NCI-H446 (cell line): ENCODE measurements at places on chromosomes 4 and X.
A peak's percentile ranks its signal among the peaks of the same experiment; 100 is the strongest.

- no peak for DNase-seq
Measured at GRCh38 chr4:121411151-121411744, 30.4 kb upstream of the QRFPR start.

- no peak for DNase-seq
Measured at GRCh38 chrX:107684956-107685385, 56.7 kb downstream of the PRPS1 start.

- no peak for DNase-seq
Measured at GRCh38 chr4:79607979-79608378, 200.0 kb upstream of the GK2 start.

DNA sequence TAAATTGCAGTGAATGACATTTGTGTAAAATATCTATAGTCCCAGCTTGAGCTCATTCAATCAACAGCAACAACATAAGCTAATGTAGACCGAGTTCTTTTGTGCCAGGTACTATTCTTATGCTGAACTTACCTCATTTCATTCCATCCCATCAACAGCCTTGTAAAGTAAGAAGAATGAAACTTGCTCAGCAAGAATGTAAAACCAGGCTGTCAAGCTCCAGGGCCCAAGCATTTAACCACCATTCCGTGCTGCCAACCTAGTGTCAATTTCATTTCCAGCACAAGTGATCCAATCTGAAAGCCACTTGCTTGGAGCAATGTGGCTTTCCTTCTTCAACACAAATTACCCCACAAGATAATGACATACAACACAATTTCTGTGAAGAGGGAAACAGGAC lies 36.6 kb downstream of the RASSF6 start:
- no peak for DNase-seq

GRCh38 chr4:15495621-15496020 lies 25.9 kb downstream of the CC2D2A start:
- DNase-seq = peak; percentile 24

DNA sequence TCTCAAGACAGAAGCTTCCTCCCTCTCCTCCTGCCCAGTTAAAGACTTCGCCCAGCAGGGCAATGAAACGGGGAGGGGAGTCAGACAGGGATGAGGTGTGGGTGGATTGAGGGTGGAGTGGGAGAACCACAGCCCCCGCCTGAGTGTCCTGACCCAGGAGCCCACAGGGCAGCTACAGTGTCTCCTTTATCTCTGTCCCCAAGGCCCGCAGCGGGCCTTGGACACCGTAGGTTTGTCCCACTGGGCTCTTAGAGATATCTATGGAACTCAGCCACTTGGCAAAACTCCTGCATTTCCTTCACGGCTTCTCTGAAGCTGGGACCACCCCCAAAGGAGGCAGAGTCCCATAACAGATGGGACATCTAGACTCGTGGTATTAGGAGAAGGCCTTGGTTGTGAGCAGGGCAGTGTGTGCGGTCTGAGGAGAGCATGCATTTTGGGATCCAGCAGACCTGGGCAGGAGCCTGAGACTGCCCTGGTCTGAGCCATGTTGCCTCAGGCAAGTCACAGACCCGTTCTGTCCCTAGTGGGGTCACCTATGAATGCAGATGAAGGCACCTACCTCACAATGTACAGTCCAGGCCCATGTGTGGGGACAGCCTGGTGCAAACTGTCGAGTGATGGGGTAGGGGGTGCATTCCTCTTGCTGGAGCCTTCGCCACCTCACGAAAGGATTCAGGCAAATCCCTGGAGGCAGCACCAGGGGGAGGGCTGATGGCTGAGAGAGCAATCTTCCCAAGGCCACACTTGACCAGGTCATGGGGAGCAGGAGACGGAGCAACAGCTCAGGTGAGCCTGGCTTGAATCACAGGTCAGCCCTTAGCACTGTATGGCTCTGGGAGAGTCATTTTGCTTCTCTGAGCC lies 225.7 kb upstream of the PSAPL1 start:
- no peak for DNase-seq

DNA sequence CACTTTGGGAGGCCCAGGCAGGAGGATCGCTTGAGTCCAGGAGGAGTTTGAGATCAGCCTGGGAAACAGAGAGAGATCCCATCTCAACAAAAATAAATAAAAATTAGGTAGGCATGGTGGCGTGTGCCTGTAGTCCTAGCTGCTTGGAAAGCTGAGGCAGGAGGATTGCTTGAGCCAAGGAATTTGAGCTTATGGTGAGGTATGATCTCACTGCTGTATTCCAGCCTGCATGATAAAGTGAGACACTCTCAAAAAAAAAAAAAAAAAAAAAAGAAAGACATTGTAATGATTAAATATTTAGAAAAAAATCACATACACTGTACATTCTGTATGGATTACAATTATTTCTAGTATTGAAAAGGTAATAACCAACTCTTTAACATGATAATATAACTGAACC lies 87.1 kb downstream of the SLIT2 start:
- no peak for DNase-seq

DNA sequence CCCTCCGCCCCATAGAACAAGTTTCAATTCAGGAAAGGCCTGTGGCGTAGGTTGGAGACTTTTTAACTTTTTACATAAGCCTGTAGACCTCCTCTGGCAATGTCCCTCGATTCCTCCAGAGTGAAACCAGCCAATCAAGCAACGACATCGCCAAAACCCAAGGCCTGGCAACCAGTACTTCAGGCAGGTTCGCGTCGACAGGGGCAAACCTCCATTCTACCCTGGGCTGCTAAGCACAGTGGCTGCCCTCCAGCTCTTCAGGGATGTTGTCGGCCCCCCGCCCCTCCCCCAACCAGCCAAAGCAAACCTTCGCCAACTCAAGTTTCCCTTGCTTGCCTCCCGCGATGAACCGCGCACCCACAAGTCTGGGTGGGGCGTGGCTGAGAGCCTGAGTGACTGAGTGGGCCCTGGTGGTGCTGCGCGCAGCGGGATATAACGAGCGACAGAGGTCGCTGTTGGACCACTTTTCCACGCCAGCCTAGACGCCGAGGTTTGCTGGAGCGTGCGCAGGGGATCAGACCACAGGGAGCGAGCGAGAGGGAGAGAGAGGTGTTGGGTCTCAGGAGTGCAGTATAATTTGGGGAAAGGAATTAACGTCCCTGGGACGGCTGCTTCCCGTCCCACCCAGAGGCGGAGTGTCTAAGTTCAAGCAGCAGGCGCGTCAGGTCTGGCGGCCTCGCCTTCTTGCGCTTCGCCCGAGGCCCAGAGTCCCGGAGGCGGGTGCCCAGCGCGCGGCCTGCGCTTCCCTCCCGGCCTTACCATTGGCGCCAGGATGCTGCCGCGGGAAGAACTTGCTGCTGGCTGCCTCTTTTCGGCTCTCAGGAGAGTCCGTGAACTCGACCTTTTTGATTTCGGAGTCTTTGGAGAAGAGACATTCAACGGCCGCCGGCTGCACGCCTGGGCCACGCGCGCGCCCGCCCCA lies 9.0 kb upstream of the PITX2 start:
- peak; percentile 91 for DNase-seq

DNA sequence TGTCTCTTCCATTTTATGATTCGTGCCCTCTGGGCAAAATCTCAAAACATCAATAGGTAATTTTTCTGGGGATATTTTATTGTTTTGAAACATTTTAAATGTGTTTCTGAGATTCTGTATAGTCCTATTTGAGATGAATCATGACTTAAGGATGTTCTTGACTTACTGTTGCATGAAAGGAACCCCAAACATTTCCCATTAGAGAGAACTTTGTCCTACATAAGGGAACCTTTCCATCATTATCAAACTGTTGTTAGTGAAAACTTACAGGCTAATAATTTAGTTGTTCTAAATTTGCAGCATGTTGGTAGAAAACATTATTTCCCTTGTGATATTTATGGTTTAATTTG lies 523.3 kb downstream of the PPARGC1A start:
- DNase-seq = no peak

GRCh38 chrX:69959712-69960111 lies 90.0 kb downstream of the AWAT2 start:
- DNase-seq = no peak

GRCh38 chrX:118571836-118572235 lies 76.2 kb downstream of the DOCK11 start:
- no peak for DNase-seq

DNA sequence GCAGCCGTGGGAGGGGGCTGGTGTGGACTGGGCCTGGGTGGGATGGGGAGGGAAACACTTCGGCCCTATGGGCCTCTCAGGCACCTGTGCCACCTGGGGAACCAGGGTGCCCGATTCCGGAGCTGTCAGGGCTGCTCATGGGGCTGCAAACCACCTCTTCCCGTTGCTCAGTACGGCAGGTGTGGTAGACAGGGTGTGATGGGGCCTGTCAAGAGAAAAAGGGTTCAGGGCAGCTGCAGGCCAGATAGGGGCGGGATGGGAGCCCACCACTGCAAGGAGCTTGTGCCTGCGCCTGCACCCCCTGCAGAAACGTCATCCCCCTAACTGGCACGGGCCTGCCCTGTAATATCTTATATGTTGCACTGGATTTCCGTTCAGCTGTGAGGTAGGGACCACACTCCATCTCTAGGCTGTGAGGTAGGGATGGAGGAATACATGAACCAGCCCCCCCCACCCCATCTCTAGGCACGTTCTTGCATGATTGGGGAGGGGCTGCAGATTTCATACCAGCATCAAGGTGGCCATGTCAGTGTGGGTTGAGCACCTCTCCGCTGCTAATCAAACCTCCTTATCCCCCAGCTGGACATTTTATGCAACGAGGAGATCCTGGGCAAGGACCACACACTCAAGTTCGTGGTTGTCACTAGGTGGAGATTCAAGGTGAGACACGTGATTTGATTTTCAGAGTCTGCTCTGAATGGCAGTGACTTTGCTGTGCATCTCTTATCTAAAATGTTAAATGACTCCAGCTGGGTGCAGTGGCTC lies 59.0 kb downstream of the PCGF3 start:
- no peak for DNase-seq

DNA sequence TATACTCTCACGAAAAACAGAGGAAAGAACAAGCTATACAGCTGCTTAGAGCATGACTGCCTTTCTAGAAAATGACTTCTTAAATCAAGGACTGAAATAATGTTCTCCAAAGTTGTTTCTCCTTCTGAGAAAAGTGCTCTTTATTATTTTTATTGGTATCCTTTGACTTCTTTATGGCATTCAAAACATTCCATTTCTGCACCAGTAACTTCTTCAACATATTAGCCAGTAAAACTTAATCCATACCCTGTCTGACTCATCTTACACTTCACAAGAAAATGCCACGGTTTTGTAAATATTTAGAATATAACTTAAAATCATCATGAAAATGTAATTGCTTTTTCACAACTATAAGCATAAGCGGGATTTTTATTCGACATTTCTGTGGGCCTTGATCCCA lies 180.4 kb downstream of the NR3C2 start:
- no peak for DNase-seq

DNA sequence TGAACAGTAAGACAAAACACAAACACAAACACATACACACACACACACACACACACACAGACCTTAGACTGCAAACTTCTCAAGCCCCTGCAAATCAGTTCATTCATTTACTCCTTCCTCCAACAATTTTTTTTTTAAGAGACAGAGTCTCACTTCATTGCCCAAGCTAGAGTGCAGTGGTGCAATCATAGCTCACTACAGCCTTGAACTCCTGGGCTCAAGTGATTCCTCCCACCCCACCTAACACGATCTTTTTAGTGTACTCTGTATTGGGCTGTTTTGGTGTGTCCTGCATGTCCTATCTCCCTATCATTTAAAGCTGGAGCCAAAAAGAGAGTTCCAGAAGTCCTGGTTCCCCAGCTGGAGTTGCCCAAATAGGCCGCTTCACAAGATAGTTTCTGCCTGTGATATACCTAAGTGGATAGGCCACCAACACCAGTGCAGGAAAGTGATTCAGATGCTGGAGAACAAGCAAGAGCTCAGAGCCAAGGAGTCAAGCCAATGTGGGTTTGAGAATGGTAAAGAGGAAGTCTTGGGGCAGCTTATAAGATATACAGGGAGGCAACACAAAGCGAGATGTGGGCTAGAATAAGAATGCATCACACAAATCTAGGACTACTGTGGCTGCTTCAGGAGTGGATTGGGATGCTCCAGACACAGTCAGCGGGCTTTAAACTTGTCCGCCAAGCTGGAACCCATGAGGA lies 85.4 kb upstream of the RAPGEF2 start:
- DNase-seq = no peak

GRCh38 chrX:111095974-111096895 lies at the start of gene PAK3:
Gene PAK3 (plus strand): TSS chrX:111096191. CDS start chrX:111123104, 26,913 bp downstream.
- no peak for DNase-seq

GRCh38 chrX:70525733-70526132 lies 81.1 kb downstream of the DLG3 start:
- DNase-seq = no peak

- no peak for DNase-seq
Measured at GRCh38 chrX:7294483-7294882, 146.5 kb upstream of the PUDP start.

DNA sequence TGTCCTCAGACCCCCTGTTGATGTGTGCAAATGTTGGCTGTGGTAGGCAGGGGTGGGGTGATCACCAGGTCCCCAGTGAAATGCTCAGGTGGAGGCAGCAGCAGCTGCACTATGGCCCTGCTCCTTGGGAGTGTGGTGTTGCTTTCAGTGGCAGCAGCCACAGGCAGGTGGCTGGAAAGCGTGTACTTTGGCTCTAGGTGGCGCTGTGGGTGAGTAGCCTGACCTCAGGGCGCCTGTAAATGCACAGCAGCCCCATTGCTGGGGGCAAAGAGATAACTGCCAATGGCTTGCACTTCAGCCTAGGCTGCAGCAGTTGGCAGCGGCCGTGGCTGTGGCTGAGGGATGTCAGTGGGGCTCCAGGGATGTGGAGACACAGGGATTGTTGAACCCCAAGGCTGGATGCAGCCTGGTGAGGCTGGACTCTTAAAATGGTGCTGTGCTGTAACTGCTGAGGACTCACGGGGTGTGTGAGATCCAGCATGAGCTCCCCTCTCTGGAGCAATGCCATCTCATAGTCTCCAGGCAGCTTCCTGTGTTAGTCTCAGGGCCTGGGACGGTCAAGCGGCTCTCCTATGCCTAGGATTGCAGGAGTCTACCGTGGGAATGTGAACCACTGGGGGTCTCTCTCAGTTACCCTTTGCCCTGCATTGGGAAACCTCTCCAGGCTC lies 421.7 kb upstream of the HTR2C start:
- DNase-seq = no peak

- DNase-seq = no peak
Measured at GRCh38 chrX:39773923-39774773, 323.6 kb downstream of the BCOR start.

DNA sequence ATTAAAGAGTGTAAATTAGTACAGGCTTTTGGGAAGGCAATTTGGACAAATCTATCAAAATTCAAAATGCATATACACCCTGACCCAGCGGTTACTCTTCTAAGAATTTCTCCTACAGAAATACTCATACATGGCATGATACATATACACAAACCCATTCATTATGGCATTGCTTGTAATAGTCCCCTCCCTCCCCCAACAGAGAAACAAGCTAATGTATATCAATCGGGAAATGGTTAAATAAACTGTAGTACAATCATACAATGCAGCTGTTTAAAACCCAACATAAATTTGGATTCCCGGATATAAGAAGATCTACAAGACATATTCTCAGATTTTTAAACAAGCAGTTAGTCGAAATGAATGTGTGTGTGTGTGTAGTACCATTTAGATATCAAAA lies 808 bp downstream of the HUWE1 start:
- DNase-seq = no peak

- DNase-seq = no peak
Measured at GRCh38 chrX:17812763-17813162, 48.3 kb downstream of the RAI2 start.

- DNase-seq = no peak
Measured at GRCh38 chr4:185909972-185910371, 98.0 kb upstream of the SORBS2 start.

GRCh38 chrX:155949098-155949497 lies 48.4 kb upstream of the IL9R start:
- no peak for DNase-seq
